NAMALWA (cell line): ENCODE measurements at places on chromosomes 5 and 9.

- DNase-seq = no peak
These were observed 205.2 kb downstream of the CAAP1 start for GRCh38 chr9:26687421-26687820.

DNA sequence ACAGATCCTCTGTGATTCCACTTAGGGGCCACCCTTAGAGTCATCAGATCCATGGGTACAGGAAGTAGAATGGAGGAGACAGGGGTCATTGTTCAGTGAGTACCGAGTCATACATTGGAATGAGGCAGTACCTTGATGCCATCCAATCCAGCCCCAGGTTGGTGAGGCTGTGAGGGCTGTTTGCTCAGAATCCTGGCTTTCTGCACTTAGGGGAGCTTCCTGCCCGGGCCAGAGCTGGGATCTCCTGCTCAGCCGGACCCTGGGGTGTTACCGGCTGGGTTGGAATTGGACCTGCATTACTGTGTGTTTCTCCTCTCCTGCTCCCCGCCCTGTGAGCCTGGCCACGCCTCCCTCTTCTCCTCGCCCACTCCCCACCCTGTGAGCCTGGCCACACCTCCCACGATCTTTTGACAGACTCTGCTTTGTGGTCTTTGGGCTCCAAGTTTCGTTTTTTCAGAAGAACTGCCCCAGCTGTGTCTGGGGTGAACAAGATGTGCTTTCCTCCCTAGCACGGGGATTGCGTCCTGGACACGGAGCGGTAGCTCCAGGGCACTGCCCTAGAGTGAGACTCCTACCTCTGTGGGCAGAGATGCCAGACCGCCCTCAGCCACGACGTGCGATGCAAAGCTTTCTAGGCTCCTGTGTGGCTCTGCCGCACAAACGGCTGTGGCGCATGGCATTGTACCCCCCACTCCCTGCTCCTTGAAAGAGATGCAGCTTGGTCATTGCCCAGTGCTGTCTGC is 15.4 kb downstream of the TRAF2 start:
- DNase-seq = peak; percentile 35

- DNase-seq = no peak
These were observed 116.0 kb upstream of the SMIM23 start for GRCh38 chr5:171669571-171669970.

- peak; percentile 74 for DNase-seq
These were observed 54.2 kb downstream of the LRSAM1 start for GRCh38 chr9:127505396-127506116.

DNA sequence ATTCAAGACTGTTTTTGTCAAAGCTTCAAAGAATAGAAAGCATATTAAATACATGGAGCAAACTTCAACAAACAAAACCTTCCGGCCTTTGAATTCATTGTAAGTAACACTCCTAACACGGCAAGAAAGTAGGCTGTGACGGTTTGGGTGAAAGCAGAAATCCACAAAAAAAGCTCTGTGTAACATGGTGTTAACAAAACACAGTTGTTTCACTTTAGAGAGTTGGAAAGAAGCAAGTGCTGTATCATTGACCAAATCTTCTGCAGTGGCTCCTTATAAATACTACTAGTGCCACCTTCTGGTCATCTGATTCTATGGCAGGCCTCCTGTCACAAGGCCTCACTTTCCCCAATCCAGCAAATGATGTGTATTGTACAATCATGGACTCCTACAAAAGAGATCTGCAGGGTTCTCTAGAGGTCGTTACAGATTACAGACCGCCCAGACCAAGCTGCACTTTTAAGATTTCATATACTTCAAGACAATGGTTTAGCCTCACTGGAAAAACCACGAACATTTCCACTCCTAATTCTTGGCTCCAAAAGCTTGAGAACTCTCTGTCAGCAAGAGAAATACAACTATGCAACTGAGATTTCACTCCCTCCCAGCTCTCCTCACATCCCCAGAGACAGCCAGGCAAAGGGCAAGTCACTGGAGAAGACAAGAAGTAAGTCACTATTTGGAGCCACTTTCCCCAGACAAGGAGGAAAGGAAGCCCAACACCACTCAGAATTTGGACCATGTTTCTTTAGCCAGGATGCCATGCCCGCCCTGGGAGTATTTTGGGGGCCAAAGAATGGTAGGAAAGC is 196.2 kb downstream of the DTWD2 start:
- peak; percentile 81 for DNase-seq

GRCh38 chr9:69445251-69445650 is 120.2 kb downstream of the ENTREP1 start:
- DNase-seq = no peak

GRCh38 chr5:60722416-60722815 is 22.4 kb upstream of the DEPDC1B start:
- DNase-seq = no peak

GRCh38 chr9:108620767-108621166 is 235.0 kb downstream of the ACTL7B start:
- DNase-seq = no peak

- no peak for DNase-seq
These were observed 659 bp upstream of the TUSC1 start for GRCh38 chr9:25678846-25679360.
